Esophagus squamous epithelium (tissue), 5 donors: ENCODE measurements at places on chromosomes 12 and 14.

DNA sequence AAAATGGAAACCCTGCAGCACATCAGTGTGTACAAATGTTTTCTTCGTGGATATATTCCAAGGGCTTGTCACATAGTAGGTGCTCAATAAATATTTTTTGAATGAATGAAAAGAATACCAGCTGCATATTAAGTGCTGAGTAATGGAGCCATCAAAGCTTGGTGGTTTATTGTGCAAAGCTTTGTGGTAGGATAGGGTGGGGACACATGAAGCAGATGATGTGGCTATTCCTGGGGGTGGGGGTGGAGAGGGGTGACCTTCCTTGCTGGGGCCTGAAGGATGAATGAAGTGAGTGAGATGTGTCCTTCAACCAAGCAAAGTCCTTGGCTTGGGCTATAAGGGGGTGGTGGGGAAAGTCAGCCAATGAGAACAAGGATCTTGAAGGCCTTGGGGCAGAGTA is 4.3 kb upstream of the KRT81 start:
- no peaks in the 10 kb centered on the region for H3K4me1 ChIP-seq
- no peaks in the 10 kb centered on the region for H3K36me3 ChIP-seq
- H3K27me3 ChIP-seq = no peaks in the 10 kb centered on the region
- no peak for DNase-seq

GRCh38 chr12:117147639-117148038 is 42.6 kb downstream of the FBXO21 start:
- no peak overlapping the region for H3K27ac ChIP-seq
- H3K4me1 ChIP-seq = no peaks in the 10 kb centered on the region
- H3K4me3 ChIP-seq = no peak overlapping the region

DNA sequence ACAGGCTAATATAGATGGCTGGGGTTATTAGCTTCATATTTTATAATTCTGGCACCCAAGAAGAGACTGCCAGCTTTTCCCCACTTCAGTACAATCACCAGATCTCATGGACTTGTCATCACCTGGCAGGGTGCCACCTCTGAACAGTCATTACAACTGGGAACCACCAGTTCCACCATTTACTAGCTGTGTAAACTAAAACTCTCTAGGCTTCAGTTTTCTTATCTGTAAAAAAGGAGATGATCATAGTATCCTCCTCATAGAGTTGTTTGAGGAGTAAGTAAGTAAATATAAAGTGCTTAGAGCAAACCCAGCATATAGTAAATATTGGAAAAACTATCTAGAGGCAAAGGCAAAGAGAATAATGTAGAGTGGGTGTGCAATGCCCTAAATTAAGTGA is 19.3 kb downstream of the CPNE8 start:
- H3K27ac ChIP-seq = no peak overlapping the region
- H3K4me1 ChIP-seq = no peaks in the 10 kb centered on the region
- H3K4me3 ChIP-seq = no peak overlapping the region
- H3K36me3 ChIP-seq = no peaks in the 10 kb centered on the region
- no peak for DNase-seq

DNA sequence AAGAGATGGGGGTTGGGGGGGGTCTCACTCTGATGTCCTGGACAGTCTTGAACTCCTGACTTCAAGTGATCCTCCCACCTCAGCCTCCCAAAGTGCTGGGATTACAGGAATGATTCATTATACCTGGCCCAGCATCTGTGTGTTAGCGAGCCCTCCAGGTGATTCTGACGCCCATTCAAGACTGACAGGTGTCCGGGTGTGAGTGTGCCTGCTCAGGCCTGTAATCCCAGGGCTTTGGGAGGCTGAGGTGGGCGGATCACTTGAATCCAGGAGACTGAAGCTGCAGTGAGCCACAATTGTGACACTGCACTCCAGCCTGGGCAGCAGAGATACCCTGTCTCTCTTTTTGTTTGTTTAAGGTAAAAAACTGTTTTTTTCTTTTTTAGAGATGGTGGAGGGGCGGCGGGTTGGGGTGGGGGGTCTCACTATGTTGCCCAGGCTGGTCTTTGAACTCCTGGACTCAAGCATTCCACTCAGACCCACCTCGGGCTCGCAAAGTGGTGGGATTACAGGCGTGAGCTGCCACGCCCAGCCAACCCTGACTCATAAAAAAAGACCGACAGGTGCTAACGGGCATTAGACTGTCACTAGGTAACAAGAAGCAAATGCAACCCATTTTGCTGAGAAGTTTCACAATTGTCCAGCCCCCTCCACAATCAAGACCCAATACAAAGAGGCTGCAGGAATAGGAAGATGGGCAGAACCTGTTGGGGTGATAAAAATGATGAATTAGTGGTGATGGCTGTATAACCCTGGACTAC is 4.7 kb downstream of the VSIG10 start:
- H3K36me3 ChIP-seq = no peaks in the 10 kb centered on the region
- no peak overlapping the region for H3K27ac ChIP-seq
- H3K4me3 ChIP-seq = no peak overlapping the region
- H3K4me1 ChIP-seq = peaks cover under 1% of the 10 kb centered on the region

DNA sequence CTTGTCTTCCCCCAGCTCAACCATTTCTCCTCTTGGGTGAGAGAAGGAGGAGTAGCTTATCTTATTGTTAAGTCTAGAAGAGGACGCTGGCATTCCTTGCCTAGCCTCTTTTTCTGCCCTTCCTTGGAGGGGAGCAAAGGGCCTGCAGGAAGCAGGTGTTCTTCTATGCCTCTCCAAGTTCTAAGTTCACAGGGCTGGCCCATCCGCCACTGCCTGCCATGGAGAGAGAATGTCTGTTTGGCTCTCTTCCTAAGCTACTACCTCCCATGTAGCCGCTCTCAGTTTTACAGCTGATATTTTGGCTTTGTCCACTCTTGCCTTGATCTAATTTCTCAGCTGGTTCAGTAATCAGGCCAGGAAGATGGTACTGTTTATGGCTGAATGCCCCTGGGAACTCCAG is 201.2 kb downstream of the NTF3 start:
- no peak overlapping the region for H3K27ac ChIP-seq
- DNase-seq = no peak
- no peaks in the 10 kb centered on the region for H3K36me3 ChIP-seq
- H3K4me1 ChIP-seq = no peaks in the 10 kb centered on the region
- H3K27me3 ChIP-seq = no peaks in the 10 kb centered on the region
